ENCODE measurements at places on chromosomes 6 and 20.

DNA sequence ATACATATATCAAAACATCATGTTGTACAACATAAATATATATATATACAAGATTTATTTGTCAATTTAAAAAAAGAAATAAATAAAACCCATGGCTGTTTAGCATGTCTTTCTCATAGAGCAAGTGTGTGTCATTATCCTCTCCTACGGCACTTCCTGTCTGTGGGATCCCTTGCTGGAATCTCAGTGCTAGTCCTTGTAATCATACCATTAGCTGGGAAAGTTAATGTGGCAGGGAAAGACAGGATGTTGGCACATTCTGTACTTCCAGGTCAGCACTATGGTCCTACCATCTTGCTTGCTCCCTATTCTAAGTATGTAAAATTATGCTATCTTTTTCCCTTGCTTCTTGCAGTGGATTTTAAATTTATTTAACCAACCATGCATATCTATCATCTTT, 9.5 kb upstream of the SLC17A3 start:
- no peak for DNase-seq

DNA sequence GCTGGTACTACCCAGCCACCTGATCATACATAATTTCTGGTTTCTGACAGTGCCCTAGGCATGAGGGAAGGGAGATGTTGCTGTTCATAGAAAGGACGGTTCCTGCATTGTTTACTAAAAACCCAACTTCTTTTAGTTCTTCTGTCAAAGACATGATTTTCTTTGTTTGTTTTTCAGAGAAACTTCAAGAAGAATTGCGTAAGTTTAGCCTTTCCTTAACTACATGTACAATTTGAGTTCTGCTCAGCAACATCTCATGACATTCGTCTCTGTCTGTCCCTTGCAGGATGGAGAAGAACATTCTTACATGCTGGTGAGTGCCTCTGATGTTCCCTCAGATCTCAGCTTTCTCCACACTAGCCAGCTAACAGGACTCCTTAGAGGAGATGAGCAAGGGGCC, 8.0 kb downstream of the BTN2A1 start:
- DNase-seq: no peak

DNA sequence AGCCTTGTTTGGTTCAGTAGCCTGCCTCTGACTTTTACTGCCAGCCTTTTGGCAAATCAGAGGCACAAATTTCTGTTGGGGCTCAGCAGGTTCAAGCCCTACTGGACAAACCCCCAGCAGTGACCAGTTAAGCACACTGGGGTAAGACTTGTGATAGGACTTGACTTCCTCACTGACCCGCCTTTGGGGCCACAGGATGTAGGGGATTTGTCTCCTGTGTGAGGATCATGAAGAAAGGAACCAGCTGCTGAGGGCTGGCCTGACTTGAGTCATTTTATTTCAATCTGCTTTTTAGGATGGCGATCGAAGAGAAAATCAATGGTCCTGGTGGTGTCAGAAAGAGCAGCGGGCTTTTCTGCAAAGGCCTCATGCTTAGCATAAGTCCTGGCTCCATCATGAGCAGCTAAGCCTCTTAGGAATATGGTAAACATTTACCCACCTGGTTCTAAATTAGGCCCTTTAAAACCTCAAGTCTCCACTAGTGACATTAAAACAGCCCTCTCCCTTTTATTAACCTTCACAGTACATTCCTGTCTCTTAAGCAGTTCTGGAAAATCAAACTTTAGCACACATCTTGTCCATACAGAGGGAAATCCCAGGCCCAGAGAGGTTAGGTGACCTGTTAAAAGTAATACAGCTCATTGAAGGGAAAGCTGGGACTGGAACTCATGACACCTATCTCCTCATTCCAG, 16.6 kb downstream of the CHMP4B start:
- no peak for DNase-seq

DNA sequence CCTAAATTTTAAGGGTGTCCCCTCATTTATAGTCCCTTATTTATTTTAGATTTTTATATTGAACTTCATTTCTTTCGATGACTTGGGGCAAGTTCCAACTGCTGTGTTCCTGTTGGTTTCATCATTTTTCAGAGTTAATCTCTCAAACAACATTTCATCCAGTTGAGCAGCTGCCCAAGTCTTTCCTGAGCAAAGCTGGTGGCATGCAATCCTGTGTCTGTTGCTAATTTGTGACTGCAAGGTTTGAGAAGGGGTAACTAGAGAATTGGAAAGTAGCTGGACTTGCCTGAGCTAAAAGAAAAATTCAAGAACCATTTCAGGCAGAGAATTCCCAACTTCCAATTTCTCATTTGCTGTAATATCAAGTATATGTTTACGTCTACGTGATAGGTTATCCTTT, 881.5 kb upstream of the SLC35B3 start:
- no peak for DNase-seq

DNA sequence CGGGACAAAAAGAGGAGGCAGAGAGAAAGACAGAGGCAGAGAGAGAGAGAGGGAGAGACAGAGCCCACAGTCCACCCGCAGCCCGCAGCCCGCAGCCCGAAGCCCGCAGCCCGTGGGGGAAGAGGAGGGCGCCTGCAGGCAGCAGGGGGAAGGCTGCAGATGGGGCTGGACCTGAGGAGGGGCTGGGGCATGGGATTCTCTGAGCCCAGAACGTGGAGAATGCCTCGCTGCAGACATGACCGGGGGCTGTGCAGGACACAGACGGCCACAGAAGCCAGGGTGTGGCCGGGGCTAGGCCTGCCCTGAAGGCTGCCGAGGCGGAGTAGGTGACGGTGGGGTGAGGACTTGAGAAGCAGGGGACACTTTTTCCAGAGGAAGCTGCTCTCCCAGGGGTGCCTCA, 6.5 kb upstream of the SLCO4A1 start:
- DNase-seq: peak; percentile 64

GRCh38 chr6:34055223-34055933, 90.5 kb downstream of the GRM4 start:
- DNase-seq: no peak

DNA sequence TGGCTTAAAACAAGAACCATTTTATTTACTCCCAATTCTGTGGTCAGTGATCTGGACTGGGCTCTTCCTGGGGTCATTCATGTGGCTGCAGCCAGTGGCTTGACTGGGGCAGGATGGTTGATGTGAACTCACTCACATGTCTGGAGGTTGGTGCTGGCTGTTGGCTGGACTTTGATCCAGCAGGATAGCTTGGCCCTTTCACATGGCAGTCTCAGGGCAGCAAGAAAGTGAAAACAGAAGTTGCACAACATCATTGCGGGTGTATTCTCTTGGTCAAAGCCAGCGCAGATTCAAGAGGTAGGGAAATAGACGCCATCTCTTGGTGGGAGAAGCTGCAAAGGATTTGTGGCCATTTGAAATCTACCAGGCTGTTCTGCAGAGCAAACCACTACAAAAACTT, 77.2 kb downstream of the MDGA1 start:
- DNase-seq: no peak

DNA sequence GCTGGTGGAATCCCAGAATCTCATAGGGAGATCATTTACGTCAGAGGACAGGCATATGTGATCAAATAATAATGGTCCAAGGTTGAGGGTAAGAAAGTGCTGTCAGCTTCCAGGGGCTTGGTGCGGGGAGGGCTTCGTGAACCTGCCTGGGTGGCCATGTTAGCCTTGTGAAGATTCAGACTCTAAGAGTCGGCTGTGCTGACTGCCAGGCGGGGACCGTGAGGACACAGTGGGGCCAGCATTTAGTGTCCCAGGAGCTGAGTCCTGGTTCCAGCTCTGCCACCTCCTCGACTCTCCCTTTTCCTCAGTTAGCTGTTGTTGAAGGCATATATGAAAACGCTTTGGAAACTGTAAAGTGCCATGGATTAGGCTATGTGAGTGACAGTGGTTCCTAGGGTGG, 33.5 kb downstream of the VSTM2L start:
- no peak for DNase-seq

DNA sequence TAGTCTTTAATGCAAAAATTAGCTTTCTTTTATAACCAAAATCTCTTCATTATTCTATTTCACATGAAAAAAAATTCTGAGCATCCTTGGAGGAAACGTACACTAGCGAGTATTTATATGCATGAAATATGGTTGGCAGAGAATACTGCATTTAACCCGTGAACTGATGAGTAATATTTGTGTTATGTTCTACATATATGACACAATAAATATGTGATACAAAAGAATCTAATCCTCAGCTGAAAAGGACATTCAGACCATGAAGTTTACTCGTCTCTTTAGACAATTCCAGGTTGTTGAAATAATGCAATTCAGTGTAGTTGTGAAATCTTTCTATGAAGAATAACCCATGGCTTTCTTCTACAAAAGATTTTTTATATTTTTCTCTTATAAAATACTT, 524.8 kb upstream of the MAN1A1 start:
- DNase-seq: no peak

GRCh38 chr20:22204801-22205200, 379.6 kb downstream of the FOXA2 start:
- DNase-seq: no peak

DNA sequence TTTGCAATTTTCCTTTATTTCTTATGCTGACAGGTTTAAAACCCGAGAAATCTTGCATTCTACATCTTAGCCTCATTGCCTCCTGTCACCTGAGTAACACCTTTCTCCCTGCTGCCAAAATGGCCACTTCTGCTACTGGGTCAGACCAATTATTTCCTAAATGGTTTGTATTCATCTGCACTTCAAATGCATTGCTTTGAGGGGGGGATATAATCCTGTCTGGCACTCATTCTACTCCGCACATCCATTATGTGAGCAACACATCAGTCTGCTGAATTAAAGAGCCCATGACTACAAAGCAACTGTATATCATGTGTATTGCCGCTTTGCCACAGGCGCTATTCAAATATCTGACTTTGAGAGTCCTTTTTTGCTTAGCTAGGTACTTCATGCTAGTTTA, 141.6 kb upstream of the TSHZ2 start:
- no peak for DNase-seq

- no peak for DNase-seq
These were observed 12.6 kb downstream of the PCMTD2 start for GRCh38 chr20:64268174-64268573.

DNA sequence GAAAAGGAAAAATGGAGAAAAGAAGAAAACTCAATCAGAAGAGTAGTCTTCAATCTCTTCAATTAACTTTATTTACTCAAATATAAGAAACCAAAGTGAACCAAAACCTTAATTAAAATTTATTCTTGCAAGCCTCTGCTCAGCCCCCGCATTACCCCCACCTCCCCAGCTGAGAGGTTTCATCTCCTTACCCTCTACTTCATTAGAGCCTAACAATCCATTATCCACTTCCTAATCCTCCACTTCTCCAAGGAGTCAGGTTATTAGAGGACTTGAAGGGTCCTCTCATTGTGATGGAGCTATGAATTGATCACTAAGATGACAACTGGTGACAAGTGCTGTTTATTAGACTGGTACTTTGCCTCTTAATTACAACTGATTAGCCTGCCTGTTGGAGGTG, 956.5 kb downstream of the TFAP2A start:
- DNase-seq: no peak

DNA sequence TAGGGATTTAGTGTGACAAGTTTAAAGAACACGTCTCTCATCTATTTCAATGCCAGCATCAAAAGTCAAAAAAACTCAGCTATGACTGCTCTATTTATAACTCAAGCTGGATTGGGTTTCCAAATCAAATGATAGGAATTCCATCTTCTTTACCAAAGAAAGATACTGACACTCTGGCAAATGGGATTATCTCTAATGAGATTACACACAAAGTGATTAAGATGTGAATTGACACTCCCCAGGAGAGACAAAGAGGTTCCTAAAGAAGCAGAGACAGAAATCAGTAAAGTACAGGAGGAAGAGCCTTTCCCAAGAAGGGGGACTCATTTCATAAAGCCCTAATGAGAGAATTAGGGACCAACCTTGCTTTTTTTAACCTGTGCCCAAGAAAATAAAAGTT, 92.1 kb downstream of the ID4 start:
- DNase-seq: no peak

- DNase-seq: peak; percentile 76
These were observed 36.2 kb upstream of the MRPS18A start for GRCh38 chr6:43723737-43724295.

DNA sequence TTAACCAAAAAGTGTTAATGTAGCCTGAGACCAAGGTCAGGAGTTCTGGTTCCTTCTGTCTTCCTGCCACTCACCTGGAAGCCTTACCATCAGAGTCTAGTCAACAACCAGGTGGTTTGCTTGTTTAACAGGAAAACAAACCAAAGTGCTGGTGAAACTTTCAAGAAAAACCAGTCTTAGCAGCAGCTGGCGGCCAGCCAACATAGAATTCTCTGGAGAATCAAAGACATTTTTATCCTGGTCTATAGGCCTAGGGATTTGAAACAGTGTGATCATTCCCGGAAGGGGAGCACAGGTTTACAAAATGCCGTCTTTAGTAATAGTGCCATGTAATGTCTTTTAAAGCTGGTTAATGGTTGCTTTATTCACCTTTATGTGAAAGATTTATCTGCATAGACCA, 146.6 kb upstream of the AKIRIN2 start:
- DNase-seq: no peak

GRCh38 chr20:14288341-14289330, 48.8 kb downstream of the FLRT3 start:
- no peak for DNase-seq

- no peak for DNase-seq
These were observed 869.7 kb downstream of the PHF3 start for GRCh38 chr6:64505312-64505711.

DNA sequence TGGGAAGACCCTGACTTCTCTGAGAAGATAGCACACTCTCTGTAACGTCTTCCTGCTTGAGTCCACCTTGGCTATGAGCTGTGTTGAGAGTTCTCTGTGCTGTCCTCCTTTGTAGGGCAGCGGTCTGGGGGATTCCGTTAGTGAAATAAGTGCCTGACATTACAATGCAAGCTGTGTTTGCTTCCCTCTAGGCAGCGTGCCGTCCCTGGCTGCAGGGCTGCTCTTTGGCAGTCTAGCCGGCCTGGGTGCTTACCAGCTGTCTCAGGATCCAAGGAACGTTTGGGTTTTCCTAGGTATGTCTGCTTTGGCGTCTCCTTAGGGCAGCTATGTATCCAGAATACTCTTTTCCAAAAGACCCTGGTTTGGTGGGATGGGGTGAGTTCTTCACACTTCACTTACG, 2.8 kb downstream of the TMEM14C start:
- DNase-seq: no peak

DNA sequence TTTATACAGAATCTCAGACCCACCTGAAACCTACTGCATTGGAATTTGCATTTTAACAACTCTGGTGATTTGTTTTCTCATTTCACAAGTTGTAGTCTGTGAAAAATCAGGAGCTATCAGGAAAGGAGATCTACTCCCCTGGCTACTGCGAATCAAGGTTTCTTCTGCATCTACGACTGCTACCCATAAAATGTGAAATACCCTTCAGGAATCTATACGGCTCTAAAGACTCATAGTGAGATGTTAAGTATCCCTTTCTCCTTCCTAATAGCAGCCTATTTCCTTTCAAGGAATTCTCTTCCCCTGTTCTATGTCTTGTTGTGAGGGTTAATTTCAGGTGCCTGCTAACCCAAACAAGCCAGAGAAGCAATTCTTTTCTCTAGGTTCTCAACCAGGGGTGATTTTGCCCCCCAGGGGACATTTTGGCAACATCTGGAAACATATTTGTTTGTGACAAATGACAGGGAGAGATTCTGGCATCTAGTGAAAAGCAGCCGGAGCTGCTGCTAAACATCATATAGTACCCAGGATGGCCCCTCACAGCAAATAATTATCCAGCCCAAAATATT, 26.3 kb downstream of the WFDC3 start:
- DNase-seq: no peak

GRCh38 chr20:5668529-5668868, 81.7 kb upstream of the SHLD1 start:
- DNase-seq: no peak

Measured in Right ventricle myocardium inferior (tissue), 1 donor.